Activated CD4-positive, CD25-positive, alpha-beta regulatory T cell treated with anti-CD3 and anti-CD28 coated beads, Interleukin-2, amount 50 U/mL, for 72 hours (primary cell): ENCODE measurements at places on chromosomes 4 and X.

DNA sequence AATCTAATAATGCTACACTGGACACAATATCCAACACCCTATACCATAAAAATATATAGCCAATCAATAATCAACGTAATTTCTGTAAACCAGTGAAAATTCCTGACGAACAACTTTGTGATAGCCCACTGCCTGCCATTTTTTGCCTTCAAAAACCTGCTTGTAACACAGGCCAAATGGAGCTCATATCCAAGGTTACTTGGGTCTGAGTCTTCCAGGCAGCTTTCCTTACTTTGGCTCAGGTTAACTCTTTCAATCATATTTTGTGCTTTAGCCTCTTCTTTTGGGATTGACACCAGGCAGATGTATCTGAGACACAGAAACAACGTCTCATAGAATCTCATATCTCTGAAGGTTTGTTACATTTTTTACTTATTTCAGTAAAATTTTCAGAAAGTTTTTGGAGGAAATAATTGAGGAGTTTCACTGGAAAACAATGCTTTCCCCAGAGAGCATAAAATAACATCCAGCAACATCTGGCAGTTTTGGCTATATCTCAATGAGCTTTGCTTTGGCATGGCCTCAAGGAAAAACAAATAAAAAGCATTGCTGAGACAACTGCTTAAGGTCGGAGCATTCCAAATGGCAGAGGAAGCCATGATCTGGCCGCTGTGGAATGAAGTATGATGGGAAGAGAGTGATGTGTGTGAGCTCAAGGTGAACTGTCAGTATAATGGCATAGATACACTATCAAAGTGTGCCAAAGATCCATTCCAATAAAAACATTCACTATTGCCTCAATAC lies 162.9 kb upstream of the SPIN4 start:
- no peak for DNase-seq

- DNase-seq = no peak
Measured at GRCh38 chr4:85736571-85736970, 261.6 kb downstream of the ARHGAP24 start.

- DNase-seq = no peak
Measured at GRCh38 chr4:17490575-17491059, 21.3 kb downstream of the QDPR start.

DNA sequence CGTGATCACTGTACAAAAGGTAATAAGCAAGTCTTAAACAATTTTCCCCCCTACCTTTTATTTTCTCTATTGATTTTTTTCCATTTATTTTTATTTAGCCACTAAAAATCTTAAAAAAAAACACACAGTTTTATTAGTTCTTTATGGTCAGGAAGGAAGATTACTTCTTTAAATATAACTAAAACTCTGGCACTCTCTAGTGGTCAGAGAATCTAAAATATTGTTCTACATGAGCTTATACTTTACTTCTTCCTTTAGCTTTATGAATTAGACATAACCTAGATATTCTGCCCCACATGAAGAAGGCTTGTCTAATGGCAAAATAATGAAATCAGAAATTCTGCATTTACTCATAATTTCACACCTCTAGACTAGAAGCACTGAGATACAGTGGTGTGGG lies 135.2 kb downstream of the PDE5A start:
- DNase-seq = no peak

DNA sequence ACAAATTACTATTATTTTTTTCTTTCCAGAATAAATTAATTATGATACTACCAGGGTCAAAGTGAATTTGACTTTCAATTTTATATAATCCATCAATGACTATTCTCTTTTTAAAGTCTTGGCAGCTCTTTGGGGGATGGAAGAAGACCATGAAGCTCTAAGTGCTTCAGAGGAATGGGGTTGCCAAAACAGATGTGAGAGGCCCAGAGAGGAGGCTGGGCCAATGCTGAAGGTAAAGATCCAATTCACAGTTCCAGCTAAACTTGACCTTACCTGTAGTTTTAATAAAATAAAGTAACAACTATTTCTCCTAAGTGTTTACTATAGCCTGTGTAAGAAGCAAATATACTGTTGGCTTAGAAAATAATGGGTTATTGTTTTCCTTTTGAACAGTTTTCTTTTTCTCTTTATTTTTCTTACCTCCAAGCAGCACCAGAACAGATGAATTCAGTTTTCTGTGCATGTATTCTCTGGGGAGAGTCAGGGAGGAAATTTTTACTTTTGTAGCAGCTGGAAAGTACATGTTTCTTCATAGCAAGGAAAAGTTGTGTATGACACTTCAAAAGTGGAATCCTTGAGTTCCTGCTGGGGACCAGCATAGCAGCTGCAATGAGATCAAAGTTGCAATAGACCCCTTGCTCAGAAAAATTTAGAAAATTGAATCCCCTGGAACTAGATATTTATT lies 104.9 kb downstream of the CEP44 start:
- DNase-seq = no peak
